ENCODE measurements at places on chromosomes 16 and 17.

DNA sequence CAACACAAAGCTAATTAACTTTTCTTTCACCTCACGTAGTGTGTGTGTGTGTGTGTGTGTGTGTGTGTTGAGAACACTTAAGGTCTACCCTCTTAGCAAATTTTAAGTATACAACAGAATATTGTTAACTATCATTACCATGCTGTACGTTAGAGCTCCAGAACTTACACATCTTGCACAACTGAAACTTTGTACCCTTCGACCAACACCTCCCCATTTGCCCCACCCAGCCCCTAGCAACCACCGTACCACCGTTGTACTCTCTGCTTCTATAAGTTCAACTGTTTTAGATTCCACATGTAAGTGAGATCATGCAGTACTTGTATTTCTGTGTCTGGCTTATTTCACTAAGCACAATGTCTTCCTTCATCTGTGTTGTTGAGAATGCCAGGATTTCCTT, 28.1 kb upstream of the MLYCD start:
- no peak for DNase-seq

DNA sequence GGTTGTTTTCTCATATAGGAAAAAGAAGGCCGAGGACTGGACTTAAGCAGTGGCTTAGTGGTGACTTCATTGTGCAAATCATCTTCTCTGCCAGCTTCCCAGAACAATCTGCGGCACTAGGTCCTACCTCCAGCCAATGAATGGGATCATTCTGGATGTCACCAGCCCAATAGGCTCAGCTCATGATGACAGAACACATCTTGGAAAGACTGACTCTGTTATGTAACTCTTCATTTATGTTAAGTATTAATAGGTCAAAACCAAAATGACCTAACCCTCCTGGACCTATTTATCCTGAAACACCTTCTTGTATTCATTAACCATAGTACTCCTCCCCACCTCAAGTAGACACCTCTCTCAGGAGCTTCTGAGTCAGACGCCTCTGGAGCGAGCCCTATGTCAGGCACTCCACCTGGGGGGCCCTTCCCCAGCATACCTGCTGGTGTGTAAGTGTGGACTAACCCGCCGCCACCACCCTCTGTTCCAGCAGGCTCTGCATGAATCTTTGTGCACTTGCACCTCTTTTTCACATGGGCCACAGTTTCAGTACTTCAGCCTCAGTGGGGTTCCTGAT, 7.2 kb downstream of the ARL2BP start:
- DNase-seq = no peak

DNA sequence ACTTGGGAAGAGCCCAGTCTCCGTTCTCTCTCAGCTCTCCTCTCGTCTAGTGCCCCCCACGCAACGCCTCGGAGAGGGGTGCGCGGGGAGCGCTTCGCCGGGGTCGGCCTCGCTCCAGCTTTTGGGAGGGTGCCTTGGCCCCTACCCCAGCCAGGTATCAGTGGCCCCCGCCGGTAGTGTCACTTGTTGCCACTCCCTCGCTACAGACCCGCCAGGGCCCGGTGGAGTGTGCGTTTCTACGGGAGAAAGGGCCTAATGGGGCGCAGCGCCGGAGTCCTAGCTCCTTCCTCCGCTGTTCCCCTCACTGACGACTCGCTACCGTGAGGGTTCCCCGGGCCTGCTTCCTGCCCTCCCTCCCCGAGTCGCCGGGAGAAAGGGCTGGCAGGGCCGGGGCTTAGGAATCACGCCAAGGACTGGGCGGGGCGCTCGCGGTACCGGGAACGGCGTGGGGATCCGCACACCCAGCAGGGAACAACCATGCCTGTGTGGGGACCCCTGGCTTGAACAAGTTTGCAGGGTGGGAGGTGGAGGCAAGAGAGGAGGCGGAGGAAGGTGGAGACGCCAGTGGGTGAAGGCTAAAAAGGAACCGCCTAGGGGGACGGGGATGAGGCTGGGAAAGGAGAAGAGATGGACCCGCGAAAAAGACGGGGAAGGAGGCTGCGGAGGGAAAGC, 997 bp upstream of the CDH11 start:
- DNase-seq = peak; percentile 35

DNA sequence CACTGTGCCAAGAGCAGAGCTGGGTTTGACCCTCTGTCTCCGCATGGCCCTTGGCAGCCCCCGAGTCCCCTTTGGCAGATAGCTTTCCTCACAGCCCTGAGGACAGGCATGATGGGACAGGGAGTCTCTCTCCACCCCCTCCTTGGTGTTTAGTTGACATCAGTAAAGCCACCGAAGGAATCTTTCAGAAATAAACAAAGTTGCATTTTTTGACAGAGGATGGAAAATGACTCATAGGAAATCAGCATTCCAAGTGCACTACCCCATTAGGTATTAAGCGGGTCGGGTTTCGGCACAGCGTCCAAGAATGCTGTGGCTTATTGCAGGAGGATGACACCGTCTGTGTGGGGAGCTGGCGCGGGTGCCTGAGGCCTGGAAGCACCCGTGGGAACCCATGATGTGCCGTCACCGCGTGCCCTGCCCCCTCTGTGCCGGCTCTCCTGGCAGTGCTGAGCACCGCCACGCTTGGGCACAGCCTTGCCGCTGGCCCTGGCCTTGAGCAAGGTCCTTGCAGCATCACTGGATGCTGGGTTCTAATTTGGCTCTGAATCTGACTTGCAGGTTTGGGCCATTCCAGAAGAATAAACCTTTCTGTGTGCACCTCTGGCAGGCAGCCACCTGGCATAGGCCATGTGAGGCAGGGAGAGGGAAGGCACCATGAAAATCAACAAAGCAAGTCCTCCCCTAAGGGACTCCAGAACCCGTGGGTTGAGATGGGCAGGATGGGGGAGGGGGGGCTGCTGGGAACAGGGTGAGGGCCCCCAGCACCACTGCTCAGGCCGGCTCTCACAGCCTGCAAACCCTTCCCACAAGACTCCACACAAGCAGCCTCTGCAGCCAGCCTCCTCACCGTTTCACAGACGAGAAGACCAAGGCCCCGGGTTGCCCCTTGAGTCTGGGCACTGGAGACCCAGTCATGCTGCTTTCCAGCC, 50.5 kb upstream of the ZNF469 start:
- DNase-seq = peak; percentile 100

- DNase-seq = no peak
Observed at GRCh38 chr16:23448392-23448791, 4.6 kb downstream of the COG7 start.
